ENCODE measurements at places on chromosomes 12 and 14. TPM values are rescaled to one million over a fixed set of nuclear protein-coding genes. Genes with fewer than 3 reads are reported as not detected.

- no peaks in the 10 kb centered on the region for H3K36me3 ChIP-seq
- no peak overlapping the region for H3K4me3 ChIP-seq
- H3K27ac ChIP-seq = no peak overlapping the region
These were observed 158.4 kb downstream of the KLHL28 start for GRCh38 chr14:44803239-44803905.

DNA sequence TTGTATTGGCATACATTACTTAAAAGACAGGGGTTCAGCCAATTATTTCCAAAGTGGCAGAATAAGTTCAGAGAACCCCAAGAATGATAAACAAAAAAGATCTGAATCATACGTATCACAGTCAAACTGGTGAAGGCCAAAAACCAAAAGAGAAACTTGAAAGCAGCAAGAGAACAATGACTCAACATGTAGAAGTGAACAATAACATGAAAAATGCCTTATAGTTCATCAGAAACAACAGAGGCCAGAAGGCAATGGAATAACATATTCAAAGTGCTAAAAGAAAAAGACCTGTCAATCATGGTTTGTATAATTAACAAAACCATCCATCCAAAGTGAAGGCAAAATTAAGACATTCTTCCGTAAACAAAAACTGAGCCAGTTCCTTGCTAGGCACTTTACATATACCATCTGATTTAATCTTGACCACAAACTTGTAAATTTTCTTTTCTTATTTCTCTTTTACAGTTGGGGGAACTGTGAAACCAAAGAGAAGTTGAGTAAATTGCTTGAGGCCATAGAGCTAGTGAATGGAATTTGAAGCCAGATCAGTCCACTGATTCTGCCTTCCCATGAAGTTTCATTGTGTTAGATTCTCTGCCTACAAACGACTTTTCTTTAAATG lies 232.1 kb upstream of the SEL1L start:
- H3K4me1 ChIP-seq = no peaks in the 10 kb centered on the region
- no peaks in the 10 kb centered on the region for H3K36me3 ChIP-seq
- DNase-seq = no peak
- no peaks in the 10 kb centered on the region for H3K27me3 ChIP-seq
- no peak overlapping the region for H3K4me3 ChIP-seq

DNA sequence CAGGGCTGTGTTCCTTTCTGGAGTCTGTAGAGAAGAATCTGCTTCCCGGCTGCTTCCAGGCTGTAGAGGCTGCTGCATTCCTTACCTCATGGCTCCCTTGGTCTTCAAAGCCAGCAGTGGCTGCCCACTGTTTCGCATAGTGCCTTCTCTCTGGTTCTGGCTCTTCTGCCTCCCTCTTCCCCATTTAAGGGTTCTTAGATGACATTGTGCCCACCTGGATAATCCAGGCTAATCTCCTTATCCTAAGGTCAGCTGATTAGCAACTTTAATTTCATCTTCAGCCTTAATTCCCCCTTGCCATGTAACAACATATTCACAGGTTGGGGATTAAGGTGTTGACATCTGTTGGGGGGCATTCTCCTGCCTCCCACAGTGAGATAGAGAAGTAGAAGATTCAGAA lies 208.6 kb upstream of the TMTC1 start:
- no peaks in the 10 kb centered on the region for H3K4me1 ChIP-seq
- H3K36me3 ChIP-seq = no peaks in the 10 kb centered on the region
- no peaks in the 10 kb centered on the region for H3K27me3 ChIP-seq
- no peak for DNase-seq
- no peak overlapping the region for H3K4me3 ChIP-seq

DNA sequence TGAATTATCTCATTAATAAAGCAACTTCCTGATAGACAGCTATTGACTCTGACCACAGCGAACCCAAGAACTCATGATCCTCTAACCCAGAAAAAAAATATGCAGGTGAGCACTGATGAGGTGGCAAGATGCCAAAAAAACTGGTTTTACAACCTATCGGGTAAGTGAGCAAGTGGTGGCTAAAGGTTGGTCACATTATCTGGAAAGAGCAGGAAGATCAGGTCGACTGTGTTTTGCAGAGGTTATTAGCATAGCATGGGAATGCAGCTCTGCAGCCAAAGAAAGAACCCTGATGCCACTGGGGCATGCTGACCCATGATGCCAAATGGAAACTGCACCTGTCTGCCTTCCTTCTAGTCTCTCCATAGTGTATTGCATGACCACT lies 23.5 kb downstream of the BHLHE41 start:
- no peak overlapping the region for H3K4me3 ChIP-seq
- peaks cover 29% of the 10 kb centered on the region for H3K27me3 ChIP-seq
- no peaks in the 10 kb centered on the region for H3K4me1 ChIP-seq
- H3K36me3 ChIP-seq = no peaks in the 10 kb centered on the region
- H3K27ac ChIP-seq = no peak overlapping the region
- no peak for DNase-seq

DNA sequence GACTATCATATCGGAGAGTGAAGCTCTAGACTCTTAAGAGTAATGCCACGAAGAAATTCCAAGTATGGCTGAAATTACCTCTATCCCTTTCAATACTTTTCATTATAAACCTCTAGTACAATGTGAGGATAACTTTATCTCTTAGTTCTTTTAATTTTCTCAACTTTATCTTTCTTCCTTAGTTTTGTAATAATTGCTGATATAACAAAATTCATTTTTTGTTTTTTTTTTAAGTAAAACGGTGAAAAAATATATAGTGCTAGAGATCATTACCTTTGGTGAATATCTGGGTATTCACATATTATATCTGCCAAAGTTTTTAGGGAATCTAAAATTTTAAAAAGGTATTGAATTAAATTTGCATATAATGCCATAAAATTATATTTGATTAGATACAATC lies 19.5 kb upstream of the DNAAF2 start:
- H3K4me1 ChIP-seq = no peaks in the 10 kb centered on the region
- no peaks in the 10 kb centered on the region for H3K27me3 ChIP-seq
- DNase-seq = no peak
- H3K36me3 ChIP-seq = peaks cover 22% of the 10 kb centered on the region

DNA sequence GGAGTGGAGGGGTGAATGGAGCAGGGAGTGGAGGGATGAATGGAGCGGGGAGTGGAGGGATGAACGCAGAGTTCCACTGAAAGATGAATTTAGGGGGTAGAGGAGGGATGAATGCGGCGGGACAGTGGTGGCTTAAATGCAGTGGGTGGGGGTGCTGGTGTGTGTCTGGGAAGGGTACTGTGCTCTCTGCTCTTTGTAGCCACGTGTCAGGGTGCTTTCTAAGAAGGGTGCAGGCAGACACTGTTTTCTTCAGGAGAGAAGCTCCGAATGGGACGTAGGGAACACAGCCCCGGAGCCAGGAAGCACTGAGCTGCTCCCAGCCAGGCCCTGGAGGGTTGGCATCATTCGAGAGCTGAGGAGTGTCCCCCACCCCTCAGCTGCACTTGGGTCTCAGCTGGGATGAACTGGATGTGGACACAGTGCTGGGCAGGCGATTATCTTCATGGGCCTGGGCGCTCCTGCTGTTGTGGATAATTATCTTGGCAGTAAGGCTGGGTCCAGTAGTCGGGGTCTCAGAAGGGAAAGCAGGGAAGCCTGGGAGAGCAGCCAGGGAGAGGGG lies 9.5 kb upstream of the CEP170B start:
- no peak overlapping the region for H3K27ac ChIP-seq
- H3K4me3 ChIP-seq = no peak overlapping the region
- DNase-seq = no peak
- H3K4me1 ChIP-seq = no peaks in the 10 kb centered on the region
- H3K36me3 ChIP-seq = no peaks in the 10 kb centered on the region

DNA sequence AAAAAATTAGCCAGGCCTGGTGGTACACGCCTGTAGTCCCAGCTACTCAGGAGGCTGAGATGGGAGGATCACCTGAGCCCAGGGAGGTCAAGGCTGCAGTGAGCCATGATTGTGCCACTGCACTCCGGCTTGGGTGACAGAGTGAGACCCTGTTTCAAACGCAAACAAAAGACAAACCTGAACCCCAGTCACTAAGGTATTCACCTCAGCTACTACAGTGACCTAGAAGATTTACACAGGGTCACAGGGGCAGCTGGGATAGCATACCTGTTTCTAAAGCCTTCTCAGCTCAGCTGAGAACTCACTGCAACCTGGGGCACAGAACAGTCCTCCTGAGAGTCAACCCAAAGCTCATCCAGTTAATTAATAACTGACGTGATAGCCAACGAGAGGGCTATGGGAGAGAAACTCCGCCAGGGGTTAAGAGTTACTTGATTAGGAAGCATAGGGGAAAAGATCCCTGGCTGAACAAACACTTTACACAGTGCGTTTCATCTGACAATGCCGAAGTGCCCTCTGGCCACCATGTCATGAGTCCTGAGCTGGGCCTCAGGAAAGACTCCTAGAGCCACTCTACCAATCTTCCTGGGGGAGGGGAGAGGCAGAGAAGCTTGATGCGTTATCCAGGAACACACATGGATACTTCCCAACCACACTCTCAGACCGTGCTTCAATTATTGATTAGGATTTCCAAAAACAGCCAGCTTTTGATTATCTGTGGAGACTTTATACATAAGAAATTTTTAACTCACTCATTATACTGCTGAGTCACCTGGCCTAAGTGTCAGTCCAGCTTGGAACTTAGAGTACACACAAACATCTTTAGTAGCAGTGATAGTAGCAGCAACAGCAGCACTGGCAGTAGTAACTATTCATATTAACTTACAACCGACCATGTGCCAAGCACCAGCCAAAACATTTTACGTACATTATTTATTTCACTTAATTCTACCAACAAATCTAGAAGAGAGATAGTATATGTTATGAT lies 48.2 kb downstream of the FOXN3 start:
- no peaks in the 10 kb centered on the region for H3K27me3 ChIP-seq
- DNase-seq = no peak
- H3K36me3 ChIP-seq = peaks cover 38% of the 10 kb centered on the region
- no peak overlapping the region for H3K4me3 ChIP-seq

- no peaks in the 10 kb centered on the region for H3K27me3 ChIP-seq
- DNase-seq = peak; percentile 84
- no peaks in the 10 kb centered on the region for H3K36me3 ChIP-seq
- no peak overlapping the region for H3K27ac ChIP-seq
- H3K4me1 ChIP-seq = no peaks in the 10 kb centered on the region
These were observed 51.1 kb upstream of the CRACR2A start for GRCh38 chr12:3803865-3804472.

ACRBP gene
- total RNA-seq = 1.7 TPM

Data from activated CD8-positive, alpha-beta T cell treated with anti-CD3 and anti-CD28 coated beads, Interleukin-2, amount 10 ng/mL, durations not matched to agents 7 days and 5 days (primary cell).